Stimulated activated CD4-positive, alpha-beta T cell treated with anti-CD3 and anti-CD28 coated beads, Interleukin-12 subunit alpha, Interleukin-12 subunit beta, amount 100 ng/mL, for 4 hours (primary cell): ENCODE measurements at places on chromosomes 3 and 15.

DNA sequence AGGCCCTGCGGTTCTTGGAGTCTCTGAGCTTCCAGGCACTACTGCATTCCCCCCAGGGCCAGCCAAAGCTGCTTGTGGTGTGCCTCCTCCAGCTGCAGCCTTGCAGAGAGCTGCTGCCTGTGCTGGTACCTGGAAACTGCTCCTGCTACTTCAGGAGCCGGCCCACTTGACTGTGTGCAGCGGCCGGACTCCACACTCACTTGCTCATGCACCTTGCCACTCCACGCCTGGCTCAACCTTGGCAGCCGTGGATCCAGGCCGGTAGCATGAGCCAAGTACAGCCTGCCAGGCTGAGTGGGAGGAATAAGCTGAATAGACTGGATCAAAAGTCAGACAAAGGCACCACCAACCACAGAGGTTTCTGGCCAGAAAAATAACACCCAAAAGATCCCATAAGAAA is 169.7 kb downstream of the TJP1 start:
- DNase-seq = no peak

DNA sequence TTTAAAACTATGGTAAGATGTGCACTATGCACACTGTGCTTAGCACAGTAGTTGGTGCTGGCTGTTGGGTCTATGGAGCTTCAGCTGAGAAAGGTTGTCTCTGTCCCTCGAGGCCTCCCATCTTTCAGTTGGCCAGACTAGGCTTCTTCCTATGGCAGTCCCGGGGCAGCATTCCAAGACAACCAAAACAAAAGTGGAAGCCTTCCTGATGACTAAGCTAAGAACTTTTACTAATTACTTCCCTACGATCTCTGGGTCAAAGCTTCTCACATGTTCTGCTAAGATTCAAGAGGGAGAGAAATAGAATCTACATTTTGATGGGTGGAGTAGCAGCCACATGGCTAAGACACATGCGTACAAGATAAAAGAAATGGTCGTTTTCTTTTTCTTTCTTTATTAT is 342.8 kb downstream of the TUSC7 start:
- DNase-seq = no peak

DNA sequence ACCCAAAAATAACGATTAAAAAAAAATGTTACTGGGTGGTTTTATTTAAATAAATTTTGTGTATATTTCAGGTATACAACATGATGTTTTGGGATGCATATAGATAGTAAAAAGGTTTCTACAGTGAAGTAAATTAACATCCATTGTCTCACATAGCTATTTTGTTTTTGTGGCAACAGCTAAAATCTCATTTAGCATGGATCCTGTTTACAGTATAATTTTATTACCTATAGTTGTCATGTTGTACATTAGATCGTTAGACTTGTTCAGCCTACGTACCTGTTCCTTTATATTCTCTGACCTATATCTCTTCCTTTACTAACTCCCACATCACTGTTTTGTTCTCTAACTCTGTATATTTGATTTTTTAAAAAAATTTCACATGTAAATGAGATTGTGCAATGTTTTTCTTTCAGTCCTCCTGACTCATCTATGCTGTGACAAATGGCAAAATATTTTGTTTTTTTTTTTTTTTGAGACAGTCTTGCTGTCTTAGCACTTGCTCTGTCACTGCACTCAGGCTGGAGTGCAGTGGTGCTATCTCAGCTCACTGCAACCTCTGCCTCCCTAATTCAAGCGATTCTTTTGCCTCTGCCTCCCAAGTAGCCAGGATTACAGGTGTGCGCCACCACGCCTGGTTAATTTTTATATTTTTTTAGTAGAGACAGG is 45.6 kb downstream of the OIP5 start:
- DNase-seq = no peak

GRCh38 chr15:87755226-87755625 is 501.3 kb downstream of the NTRK3 start:
- no peak for DNase-seq

DNA sequence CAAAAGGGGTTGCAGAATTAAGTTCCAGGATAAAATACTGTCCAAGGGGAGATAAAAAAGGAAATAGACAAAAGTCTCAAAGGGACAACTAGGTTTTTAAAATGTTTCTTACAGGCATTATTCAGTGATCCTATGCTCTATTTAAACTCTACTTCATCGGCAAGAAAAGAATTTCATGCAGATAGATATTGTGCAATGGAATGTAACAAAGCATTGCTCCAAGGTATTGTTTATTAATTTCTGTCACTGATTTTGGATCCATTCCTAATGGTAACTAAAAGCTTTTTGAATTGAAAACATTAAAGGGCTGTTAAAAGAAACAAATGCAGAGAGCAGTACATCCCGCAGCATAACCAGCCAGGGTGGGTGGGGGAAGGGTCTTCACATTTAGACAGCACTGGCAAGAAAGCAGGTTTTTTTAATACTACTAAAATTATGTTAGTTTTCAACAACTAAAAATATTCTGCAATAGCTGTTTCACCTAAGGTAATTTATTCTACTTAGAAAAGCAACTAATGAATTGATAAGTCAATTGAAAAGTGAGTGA is 82.9 kb downstream of the THBS1 start:
- DNase-seq = no peak

GRCh38 chr15:38685686-38686339 is 121.2 kb upstream of the RASGRP1 start:
- DNase-seq = no peak

DNA sequence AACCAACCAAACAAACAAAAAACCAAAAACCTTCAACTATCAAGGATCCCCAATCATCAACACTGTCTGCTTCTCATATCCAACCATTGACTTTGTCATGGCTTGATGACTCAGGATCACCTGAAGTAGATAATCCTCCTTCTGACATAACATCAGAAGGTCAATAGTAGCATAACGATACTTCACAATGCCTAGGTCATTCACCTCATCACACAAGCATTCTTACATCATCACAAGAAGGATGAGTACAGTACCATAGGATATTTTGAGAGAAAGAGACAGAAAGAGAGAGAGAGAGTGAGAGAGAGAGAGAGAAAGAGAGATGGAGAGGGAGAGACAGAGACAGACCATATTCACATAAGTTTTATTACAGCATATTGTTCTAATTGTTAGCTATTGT is 42.1 kb downstream of the SPATA16 start:
- no peak for DNase-seq

GRCh38 chr3:106765342-106765741 is 611.9 kb upstream of the CCDC54 start:
- DNase-seq = no peak

GRCh38 chr3:38828681-38829080 is 12.7 kb upstream of the SCN10A start:
- no peak for DNase-seq

DNA sequence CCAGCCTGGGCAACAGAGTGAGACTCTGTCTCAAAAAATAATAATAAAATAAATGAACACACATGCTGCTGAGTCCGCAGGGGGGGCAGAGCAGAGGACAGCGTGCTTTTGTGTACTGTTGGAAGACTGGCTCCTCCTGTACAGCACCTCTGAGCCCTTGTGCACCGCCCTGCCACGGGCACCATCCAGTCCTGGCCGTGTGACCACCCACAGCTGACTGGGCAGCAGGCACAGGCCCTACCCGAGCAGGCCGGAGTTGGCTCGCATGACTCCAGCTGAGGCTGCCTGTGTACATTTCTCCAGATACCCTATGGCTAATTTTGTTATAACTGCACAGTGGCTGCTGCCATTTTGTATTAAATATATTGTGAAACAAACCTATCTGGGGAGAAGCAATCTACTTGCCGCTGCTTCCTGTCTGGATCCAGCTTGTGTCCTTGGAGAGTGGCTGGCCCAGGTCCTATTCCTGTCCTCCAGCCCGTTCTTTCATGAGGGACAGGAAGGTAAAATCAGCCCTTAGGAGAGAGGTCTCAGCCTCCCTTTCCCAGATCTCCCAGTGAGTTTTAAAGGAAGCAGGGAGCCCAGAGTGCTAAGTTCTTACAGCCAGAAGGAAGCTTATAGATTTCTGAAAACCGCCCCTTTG is 14.6 kb downstream of the IVD start:
- no peak for DNase-seq

DNA sequence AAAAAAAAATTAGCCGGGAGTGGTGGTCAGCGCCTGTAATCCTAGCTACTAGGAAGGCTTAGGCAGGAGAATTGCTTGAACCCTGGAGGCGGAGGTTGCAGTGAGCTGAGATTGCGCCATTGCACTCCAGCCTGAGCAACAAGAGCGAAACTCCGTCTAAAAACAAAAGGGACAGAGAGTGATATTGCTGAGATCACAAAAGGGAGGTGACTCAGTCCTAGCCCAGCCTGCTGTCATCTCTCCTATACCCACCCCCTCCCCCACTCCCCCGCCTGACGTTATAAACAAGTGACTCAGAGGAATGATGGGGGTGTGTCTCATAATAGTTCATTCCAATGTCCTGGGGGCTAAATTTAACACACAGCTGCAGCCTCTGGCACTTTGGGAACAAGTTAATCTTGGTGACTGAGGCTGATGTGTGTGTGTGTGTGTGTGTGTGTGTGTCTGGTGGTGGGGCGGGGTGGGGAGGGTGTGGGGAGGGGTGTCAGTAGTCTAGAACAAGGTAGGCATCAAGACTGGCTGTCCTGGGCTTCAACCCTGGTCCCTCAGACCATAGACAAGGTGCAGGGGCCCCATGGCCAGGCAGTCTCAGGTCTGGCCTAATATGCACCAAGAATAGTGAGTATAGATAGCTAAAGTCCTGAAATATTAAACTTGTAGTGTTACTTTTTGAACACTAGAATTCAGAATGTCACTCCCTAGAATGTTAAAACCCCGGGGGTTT is 1.3 kb upstream of the KLHL40 start:
- peak; percentile 38 for DNase-seq

DNA sequence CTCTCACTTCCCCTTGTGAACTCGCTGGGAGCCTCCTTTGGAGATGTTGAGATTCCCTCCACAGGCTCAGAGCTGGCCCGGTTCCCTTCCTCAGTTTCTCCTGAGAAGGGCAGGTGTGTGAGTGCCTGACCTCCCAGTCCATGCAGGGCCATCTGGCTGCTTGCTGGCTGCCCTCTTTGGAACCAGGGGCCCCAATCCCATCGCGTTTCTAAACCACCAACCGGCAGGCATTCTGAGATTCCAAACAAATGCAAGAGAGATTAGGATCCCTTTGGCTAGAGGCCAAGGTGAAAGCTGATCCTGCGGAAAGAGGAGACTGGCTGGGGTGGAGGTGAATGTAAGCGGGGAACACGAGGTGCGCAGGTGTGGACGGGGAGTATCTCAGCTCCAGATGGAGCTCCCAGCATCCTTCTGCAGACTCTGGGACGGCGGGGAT is 2.9 kb upstream of the PRRT3 start:
- no peak for DNase-seq

DNA sequence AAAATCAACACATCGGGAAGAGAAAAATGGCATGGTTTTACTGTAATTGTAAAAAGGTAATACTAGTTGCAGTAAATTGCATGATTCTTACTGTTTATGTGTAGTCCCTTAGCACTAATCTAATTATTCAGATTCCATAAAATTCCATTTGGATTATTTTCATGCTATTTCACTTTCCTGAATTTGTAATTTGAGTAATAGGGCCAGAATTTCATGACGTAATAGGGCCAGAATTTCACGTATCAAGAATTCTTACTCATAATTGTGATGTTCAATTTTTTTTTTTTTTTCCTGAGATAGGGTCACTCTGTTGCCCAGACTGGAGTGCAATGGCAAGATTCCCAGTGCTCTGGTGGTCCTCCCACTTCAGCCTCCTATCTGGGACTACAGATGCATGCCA is 2.9 kb upstream of the U2SURP start:
- no peak for DNase-seq

- no peak for DNase-seq
Measured at GRCh38 chr3:61029194-61029593, 222.1 kb downstream of the FHIT start.

DNA sequence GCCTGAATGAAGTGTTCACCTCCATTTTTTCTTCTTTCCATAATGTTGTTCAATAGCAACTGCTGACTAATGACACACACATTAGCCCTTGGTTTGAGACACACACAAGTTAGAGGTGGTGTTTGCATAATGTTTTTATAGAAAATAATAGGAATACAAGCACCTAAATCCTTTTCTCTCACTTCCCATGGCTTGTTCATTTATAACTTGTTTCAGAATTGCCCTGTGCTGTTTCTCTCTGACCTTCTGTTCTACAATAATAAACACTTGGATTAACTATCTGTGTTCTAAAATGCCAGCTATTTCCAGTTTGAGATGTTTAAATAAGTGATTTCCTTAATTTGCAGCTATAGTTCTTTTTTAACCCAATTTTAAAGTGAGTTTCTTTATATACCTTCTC is 525.1 kb upstream of the ROBO2 start:
- no peak for DNase-seq

DNA sequence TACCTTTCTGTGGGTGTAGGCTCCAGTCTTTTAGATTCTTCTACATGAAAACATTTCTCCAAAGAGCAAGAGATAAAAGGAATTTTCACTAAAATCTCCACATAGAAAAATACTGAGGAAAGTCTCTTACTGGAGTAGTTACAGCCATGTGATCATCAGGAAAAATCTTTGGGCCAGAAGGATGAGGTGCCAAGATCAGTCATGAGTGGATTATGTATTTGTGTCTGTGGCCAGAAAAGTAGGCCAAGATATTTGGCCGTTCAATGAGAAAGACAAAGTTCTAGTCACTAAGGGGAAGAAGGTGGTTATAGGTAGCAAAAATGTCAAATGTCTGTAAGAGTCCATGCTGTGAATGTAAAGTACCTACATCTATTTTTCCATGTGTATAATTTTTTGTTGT is 339.3 kb downstream of the NSUN3 start:
- no peak for DNase-seq

DNA sequence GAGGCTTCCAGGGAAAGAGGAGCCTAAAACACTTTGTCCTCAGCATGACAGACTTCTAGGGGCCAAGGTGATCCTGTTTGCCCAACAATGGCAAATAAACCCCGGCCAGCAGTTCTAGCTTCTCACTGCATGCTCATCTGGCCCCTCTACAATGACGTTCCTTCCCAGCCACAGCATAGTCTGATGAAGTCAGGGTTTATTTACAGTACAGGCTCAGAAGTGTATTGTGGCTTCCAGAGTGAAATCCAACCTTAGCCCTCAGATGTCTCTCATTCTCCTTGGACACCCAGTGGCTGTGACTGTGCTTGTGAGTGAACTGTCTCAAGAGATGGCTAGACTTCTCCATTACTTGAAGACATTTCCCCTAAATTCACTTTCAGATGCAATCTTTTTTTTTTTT is 40.8 kb downstream of the BFSP2 start:
- DNase-seq = no peak

GRCh38 chr15:33093222-33093621 is 101.3 kb downstream of the FMN1 start:
- no peak for DNase-seq

GRCh38 chr15:74314795-74315438 is 52.5 kb downstream of the CYP11A1 start:
- no peak for DNase-seq

DNA sequence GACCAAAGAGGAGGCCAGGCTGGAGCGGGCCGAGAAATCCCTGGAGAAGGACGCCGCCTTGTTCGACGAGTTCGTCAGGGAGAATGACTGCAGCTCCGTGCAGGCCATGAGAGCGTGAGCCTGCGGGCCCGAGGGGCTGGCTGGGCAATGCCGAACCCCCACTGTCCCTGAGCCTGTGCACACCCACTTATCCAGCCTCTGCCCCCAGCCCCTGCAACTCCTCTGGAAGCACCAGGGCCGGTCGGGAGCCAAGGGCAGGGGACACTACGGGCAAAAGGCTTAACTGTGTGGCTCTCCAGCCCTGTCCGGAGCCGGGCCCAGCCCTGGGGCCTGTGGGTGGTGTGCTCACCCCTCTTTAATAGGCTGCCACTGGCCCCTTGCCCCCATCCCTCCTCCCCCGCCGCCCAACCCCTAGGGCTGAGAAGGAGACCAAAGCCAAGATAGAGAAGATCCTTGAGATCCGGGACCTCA is 24.0 kb downstream of the CFAP100 start:
- DNase-seq = no peak

- DNase-seq = no peak
Measured at GRCh38 chr3:127451321-127451720, 139.2 kb downstream of the TPRA1 start.
